ENCODE measurements at places on chromosomes 2 and 18.

- DNase-seq = no peak
Measured at GRCh38 chr2:152336854-152337510, 2.0 kb downstream of the FMNL2 start.

DNA sequence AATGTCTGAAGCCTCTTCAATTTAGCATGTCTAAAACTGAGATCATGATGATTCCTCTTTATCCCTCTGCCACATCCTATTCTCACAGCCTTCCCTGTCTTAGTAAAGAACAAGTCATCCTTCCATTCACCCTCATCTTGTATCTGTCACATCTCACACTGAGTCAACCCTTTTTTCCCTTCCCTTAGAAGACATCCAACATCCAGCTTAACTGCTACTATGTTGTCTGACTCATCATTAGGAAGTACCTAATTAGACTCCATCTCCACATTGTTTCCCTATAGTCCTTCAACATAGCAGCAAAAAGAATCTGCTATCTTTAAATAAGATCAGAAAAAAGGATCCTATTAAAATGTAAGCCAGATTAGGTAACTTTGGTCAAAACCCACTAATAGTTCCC lies 85.2 kb upstream of the GRB14 start:
- peak; percentile 40 for DNase-seq

DNA sequence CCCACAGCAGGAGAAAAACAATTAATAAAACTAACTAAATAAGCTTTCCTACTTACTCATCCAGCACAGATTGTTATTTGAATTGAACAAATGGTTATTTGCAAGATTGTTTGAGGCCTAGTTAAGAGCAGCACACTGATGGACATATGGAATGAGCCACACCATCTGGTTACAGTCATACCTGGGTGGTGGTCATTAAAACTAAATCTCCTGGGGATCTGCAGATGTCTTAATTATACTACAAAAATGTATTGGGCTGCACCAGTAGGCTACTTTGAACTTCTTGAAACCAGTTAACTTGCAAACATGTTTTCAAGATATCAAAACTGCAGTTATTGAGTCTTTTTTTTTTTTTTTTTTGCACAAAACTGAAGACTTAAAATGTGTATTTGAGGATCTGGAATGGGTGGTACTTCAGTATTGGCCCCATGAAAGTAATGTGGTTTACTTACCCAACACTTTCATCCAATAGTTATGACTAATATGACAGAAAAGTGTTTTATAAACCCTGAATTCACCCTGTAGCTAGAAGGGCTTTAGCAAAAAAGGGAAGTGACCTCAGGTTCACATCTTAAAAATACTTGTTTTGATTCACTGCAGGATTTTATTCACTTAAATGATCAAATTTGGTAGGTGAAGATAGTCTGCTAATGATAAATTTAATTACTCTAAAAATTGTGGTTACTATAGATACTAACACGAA lies 10.8 kb downstream of the AGFG1 start:
- no peak for DNase-seq

DNA sequence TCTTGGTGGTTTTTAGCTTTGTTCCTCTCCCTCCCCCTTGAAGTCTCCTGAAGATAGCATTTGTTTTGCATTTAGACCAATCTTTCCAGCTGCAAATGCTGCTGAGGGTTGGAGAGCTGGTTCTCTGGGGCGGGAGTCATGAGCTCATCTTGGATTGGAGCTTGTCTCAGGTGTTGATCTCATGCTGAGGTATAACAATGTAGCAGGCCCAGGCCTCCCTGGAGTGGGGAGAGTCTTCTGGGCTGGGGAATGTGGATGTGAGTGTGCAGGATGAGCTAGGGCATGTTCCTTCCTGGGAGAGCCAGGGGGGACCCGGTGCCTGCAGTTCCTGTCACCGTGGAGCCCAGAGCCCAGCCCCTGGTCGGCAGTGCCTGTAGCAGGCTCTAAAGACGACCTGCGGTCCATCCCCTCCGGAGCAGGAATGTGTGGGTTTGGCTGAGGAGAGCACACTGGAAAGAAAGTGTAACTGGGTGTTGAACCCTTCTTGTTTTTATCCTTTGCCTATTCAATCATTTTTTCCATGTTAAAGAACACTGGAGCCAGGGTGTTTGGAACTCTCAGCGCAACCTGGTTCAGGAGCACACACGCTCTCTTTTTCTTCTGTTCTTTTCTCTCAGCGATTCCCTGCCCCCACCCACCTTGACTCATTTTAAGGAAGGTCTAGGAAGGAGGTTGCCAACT lies 2.7 kb downstream of the ZNF532 start:
- DNase-seq = no peak

GRCh38 chr2:170394641-170395387 lies 216.9 kb downstream of the MYO3B start:
- no peak for DNase-seq

DNA sequence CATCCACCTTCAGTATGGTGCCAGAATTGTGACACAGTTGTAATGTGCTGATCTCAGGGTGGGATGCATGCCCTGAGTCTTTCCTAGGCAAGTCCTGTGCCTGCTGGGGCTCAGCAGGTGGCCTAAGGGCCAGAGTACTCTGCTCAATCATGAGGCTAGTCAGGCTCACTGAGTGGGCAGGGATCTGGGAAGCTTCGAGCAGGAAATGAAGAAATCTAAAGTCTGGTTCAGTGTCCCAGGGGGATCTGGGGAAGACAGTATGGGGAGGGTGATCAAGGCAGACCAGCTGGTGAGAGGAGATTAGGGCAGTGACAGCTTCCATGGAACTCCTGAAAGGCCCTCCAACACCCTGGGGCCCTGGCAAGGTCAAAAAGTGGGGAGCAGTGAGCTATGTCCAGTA lies 8.9 kb upstream of the ANKRD29 start:
- DNase-seq = no peak

DNA sequence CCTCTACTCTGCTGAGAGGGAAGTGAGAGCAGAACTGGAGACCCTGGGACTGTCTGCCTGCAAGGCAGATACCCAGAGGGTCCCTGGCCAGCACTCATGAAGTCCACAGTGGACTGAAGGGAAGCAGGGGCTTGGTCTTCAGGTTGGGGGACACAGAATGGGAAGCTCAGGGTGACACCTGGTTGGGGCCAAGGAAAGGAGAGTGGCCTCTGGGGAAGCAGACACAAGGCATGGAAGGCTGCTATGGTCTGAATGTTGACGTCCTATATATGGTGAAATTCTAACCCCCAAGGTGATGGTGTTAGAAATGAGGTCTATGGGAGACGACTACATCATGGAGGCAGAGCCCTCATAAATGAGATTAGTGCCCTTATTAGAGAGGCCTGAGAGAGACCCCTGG lies 69.3 kb downstream of the MRO start:
- no peak for DNase-seq

DNA sequence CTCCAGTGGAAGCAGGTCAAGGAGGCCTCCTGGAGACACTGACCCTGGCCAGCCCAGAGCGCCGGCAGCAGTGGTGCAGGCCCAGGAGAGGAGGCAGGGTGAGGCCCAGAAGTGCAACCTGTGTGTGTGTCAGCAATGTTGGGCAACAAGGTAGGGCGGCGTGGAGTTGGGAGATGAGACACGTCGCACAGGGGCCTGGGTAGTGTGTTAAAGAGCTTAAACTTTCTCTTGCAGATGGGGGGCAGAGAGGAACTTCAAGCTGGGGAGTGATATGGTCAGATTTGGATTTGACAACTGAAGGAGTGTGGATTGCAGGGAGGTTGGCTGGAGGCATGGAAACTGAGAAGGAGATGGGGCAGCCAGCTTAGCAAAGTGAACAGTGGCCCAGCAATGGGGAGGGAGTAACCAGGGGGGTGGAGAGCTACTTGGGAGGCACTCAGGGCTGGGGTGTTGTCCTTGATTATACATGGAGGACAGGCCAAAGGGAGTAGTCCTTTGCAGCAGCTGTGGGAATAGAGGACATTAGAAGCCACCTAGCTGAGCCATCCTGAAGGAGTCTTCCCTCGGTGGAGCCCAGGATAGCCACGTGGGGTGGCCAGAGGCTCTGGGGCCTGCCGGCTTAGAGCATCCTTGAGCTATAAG lies 278.6 kb upstream of the HS6ST1 start:
- DNase-seq = no peak

DNA sequence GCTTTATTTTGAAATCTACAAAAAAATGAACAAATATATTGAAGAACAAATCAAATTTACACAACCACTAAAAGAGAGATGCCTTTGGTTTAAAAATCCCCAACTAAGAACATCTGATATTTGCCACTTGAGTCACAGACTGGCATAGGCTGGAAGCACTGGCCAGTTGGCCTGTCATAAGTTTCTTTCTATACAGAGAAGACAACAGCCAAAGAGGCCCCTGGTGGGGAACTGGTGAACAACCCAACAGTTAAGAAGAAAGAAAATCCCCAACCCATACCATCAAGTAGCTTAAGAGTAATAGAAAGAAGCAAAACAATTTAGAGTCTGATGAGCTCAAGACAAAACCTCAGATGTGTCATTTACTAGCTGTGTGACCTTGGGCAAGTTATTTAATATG lies 45.5 kb downstream of the OSR1 start:
- DNase-seq = no peak

DNA sequence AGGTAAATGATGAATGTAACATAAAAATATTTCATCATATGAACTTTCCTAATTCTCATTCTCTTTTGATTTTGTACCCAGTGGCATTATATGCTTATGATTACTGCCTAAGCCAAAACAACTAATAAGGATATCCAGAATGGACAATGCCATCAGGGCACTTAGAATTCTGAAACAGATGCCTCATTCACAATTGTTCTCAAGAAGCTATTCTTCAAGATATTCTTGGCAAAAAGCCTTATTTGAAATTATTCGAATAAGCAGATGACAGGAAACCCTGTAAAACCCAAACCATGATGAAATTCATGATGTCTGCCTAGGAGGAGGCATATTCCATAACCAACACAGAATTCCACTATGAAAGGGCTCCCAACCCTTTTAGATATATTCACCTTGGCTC lies 353.2 kb upstream of the TRIB2 start:
- no peak for DNase-seq

DNA sequence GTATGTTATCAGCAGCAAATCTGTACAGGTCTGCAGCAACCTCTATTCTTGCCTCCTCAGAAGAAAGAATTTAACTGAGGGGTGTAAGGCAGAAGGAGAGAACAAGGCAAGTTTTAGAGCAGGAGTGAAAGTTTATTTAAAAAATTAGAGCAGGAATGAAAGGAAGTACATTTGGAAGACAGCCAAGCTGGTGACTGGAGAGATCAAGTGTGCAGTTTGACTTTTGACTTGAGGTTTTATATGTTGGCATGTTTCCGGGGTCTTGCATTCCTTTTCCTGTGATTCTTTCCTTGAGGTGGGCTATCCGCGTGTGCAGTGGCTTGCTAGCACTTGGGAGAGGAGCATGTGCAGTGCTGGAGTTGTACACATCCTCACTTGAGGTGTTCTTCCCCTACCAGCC lies 16.5 kb upstream of the CERS6 start:
- no peak for DNase-seq

GRCh38 chr2:165720511-165720910 lies 73.5 kb downstream of the GALNT3 start:
- DNase-seq = no peak

DNA sequence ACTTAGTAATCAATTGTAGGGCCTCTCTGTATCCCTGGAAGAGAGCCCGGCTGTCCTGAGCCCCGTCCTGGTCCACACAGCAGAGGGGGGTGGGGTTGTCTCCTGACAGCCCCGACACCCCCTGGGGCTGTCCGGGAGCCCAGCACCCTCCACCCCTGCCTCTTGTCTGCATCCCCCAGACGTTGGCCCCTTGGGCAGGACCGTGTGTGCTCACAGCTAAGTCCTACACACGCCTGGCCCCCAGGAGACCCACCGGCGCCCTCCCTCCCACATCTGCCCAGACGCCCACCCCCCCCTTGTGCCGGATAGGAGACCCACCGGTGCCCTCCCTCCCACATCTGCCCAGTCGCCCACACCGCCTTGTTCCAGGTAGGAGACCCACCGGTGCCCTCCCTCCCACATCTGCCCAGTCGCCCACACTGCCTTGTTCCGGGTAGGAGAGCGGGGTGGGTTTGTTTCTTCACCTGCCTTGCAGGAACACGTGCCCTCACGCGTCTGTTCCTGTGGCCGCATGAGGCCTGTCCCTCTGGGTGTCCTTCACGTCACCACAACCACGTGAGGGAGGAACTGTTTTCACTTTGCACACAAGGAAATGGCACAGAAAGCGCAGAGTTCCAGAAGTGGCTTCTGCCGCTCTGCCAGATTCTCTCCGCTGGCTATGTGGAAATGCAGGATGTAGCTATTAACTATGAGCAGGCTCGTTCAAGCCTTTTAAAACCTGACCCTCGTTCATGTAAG lies 61.1 kb upstream of the NFATC1 start:
- DNase-seq = no peak

DNA sequence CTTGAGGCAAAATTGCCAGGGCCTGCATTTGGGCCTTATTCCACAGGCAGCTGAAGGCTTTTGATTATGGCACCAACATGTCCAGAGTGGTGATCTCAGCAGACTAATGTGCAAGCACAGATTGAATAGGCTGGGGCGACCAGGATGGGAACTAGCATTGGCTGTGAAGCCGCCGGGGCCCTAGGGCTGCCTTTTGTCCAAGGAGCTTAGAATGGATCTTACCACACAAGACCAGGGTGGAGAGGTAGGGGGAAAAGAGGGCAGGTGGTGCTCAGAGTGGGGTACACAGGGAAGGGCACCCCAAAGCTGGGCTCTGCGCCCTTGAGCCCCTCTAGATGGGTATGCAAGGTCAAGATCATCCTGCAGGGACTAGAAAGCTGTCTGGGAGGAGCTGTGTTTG lies 23.1 kb downstream of the PSD4 start:
- DNase-seq = no peak
